A549 treated with AZD2906 at 1 μM for 4 hours (cell line): ENCODE measurements at places on chromosomes 3 and 15. TPM values are rescaled to one million over a fixed set of nuclear protein-coding genes. Genes with fewer than 3 reads are reported as not detected.

The PLA1A gene
- total RNA-seq, result 0.17 to 0.53 TPM (median 0.30 TPM) in 5 replicates

The CLDN1 gene
- 15.3 to 20.2 TPM (median 18.5 TPM) in 5 replicates for total RNA-seq

The FBLN2 gene
- 1.7 to 3.0 TPM (median 2.4 TPM) in 5 replicates for total RNA-seq

The VILL gene
- total RNA-seq, result 0.06 to 0.26 TPM (median 0.12 TPM) in 4 of 5 replicates, not detected in the other

The AHSG gene
- 0.05 to 0.12 TPM (median 0.06 TPM) in 4 of 5 replicates, not detected in the other for total RNA-seq

The SEMA3G gene
- 0.06 to 0.21 TPM (median 0.07 TPM) in 5 replicates for total RNA-seq

The BFSP2 gene
- total RNA-seq, result not detected in 5 replicates

The CHRNA5 gene
- total RNA-seq, result 29.1 to 30.2 TPM (median 29.3 TPM) in 5 replicates

The JAGN1 gene
- 80.1 to 101 TPM (median 92.7 TPM) in 5 replicates for total RNA-seq

The AGBL1 gene
- total RNA-seq, result not detected in 5 replicates

The POLQ gene
- total RNA-seq, result 5.7 to 6.8 TPM (median 6.0 TPM) in 5 replicates

The PDE12 gene
- total RNA-seq, result 13.8 to 16.2 TPM (median 15.3 TPM) in 5 replicates

The PLCH1 gene
- total RNA-seq, result 0.72 to 0.92 TPM (median 0.85 TPM) in 5 replicates

The BBX gene
- 11.5 to 22.3 TPM (median 15.9 TPM) in 5 replicates for total RNA-seq
